ENCODE measurements at places on chromosomes 12 and 14.

- DNase-seq = no peak
Measured at GRCh38 chr12:3357950-3358525, 133.0 kb upstream of the PRMT8 start.

DNA sequence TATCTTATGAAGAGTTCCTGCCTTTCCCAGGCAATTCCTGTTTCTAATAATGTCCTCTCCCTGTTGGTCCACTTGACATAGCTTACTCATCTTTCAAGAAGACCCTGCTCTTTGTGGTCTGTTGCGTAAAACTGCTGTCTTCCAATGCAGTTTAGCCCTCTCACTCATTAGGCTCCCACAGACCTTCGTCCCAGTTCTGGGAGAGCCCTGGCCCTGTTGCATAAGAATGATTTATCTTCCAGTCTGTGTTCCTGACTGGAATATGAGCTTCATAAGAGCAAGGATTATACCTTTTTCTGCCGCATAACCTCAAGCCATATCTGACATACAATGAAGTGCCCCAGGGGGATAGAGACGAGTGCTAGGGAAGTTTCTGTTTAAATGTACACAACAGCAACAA, 365.9 kb upstream of the NOVA1 start:
- DNase-seq = no peak

GRCh38 chr14:21991130-21991529, 317.5 kb upstream of the OR4E1 start:
- DNase-seq = no peak

DNA sequence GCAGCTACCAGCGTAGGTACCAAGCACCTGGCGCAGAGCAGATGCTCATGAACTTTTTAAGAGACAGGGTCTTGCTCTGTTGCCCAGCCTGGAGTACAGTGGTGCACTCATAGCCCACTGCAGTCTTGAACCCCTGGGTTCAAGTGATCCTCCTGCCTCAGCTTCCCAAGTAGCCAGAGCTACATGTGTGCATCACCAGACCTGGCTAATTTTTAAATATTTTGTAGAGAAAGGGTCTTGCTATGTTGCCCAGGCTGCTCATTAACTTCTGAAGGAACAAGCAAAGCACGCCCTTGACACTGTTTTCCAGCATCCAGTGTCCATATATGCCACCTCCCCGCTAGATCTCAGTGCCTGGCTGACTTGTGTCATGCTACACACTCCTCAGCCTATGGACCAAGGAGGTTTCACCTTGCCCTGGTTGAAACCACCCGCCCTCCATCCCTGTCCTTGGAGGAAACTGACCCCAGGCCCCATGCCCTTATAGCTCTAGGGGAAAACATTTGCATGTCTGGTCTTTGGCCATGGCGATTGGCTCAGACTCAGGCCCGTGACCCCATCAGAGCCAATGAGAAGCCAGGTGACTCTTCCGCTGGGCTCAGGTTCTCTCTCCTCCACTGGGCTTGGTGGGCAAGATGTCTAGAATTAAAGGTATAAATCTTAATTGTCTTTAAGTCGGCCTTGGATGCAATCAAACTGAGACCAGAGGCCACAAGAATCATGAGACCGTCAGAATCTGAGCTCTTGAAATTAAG, 26.3 kb downstream of the TESC start:
- DNase-seq = no peak

GRCh38 chr14:49896966-49897365, 4.1 kb downstream of the ARF6 start:
- DNase-seq = no peak

DNA sequence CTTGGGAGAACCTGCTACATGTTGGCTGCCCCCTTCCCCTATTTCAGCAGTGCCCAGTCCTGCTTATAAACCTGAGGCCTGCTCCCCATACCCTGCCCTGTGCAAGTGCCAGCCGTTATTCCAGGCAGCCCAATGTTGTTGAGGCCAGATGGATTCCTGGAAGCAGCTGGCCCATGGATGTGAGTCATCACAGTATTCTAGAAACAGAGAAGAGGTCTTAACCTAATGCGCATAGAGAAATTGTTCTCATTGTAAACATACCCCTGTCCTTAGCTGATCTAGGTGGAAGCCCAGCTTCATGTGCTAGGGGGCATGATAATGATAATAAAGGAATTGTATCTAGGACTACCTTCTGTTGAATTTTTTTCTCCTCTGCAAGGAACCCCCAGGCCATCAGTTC, 69.7 kb downstream of the TSPAN11 start:
- DNase-seq = no peak

DNA sequence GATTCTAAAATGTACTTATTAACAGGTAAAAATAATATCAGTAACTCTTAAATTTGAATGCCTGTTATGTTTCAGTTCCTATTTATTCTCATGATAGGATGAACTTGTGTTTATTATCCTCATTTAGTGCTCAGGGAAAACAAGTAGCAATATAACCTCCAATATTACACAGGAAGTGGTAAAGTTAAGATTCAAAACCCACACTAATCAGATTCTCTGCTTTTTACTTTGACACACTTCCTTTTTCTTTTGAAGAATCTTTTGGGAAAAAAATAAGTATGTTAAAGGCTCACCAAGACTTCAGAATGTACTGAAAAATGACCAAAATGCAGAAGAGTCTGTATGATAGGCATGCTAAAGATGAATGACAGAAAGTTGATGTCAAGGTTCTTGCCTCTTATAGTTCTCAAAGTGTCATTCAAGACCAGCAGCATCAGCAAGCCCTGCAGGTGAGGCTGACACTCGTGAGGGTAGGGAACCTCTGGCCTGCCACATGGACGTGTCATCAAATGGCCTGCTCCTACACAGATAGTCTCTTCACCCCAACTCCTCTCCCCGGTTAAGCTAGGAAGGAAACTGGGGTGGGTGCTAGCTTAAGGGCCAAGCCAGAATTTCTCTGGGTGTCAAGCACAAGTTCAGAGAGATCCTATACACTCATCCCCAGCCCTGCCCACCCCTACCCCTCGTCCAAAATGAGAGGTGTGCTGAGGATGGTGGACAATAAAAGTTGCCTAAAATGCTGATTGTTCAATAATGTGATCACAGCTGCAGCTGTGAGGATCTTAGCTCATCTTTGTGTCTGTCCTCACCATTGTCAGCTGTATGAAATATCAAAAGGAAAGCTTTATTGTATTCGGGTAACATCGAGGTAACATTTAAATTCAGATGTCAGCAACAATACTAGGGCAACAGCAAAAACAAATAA, 6.3 kb downstream of the TBPL2 start:
- no peak for DNase-seq

DNA sequence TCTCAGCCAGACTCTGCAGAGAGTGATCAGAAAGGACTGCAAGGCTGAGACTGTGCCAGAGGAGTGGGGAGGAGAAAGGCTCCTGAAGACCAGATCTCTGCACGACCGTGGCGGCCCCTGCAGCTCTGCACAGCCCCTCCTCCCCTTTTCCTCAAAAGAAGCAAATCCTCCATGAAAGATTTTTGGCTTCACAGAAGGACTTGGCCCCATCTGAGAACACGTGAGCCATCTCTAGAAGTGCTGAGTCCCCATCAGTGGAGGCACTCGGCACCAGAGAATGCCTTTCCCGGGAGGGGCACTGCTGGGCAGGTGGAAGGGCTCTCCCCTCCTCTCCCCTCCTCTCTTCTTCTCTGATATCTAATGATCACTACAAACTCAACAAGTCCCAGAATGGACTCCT, 6.8 kb downstream of the FIGNL2 start:
- no peak for DNase-seq

DNA sequence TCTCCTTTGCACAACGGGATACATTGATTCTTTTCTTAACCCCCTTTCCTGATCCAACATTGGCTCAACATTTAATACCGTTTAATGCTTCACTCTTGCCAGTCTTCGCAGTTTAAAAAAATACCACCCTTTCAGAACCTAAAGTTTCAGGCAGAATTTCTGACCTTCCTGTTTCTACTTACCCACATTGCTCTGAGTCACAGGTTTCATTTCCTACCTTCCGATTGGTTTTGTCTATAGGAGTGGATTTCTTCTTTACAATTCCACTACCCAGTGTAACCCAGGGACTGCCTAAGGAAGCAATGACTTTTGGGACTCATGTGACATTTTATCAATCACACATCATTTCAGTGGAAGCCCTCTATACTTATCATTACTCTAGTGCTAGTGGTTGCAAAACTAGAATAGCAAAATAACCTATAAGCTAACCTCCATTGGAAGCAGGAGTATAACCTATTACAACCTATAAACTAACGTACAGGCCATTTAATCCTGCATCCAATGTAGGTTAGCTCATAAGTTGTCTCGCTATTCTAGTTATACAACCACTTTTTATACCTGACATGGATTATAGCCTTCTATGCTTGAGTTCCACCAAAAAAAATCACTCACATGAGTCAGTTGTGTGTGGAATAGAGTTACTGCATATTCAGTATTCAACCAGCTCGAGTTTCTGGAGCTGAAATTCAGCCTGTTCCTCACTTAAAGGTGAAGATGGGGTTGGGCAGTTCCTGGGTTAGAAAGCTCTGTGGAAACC, 64.9 kb upstream of the KITLG start:
- DNase-seq = no peak
